ENCODE measurements at places on chromosomes 12 and 14. TPM values are rescaled to one million over a fixed set of nuclear protein-coding genes. Genes with fewer than 3 reads are reported as not detected.

The SMOC1 gene
- total RNA-seq, result 0.68 TPM

The FAM161B gene
- 0.79 TPM for total RNA-seq

The C12orf54 gene
- not detected for total RNA-seq

The LALBA gene
- not detected for total RNA-seq

The C14orf39 gene
- 1.8 TPM for total RNA-seq

The FAM186B gene
- 0.46 TPM for total RNA-seq
